ENCODE measurements at places on chromosomes 12 and 14.

- DNase-seq = no peak
These were observed 25.9 kb downstream of the FOXN3 start for GRCh38 chr14:89391123-89391522.

DNA sequence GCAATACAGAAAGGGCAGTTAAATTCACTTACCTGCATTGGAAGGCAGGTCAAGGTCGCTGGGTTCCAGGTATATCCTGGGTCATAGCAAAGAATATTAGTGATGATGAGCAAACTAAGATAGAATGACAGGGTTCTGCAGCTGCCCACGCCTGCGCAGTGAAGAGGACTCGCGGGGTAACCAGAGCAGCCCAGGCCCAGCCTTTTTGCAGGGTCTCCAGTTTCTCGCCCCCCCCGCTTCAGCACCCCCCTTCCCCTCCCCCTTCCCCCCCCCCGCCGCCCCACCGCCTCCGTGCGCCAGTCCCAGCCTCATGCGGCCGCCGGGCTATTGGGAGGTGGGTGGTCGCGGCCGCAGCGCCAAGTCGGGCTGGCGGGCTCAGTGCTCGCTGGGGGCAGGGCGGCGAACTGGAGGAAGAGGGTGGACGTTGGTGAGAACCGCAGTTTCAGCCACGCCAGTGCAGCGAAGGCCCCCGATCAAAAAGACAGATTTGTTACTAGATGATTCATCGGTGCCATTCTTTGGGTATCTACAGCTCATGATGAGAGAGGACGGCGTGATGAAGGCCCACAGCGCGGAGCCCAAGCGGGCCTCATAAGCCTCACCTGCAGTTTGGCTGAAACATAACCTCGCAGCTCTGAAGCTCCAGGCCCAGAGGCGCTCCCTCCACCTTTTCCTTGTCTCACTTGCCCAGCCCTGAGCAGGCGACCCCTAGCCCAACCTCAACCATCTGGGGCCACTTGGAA, 20.2 kb downstream of the SLC2A3 start:
- no peak for DNase-seq

DNA sequence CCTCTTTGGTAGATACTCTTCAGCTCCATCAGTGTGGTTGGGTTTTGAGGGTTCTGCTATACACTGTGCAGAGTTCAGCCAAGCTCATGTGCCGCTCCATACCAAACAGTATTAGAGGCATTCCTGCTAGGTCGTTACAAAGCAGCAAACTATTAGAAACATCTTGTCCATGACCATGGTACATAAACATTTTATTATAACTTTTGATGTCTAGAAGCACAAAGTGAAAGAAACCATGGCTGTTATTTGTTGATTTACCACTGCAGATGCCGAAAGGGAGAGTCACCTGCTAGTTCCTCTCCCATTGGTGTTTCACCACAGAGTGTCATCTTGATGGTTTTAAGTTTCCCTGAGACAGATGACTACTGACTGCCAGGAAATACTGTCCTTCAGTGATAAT, 242.0 kb downstream of the ADAMTS20 start:
- DNase-seq = peak; percentile 49

- DNase-seq = no peak
These were observed 6.7 kb upstream of the CHGA start for GRCh38 chr14:92916201-92916600.

GRCh38 chr12:843609-844008, 91.2 kb downstream of the WNK1 start:
- DNase-seq = no peak

GRCh38 chr12:105116969-105117368, 9.4 kb downstream of the WASHC4 start:
- DNase-seq = no peak

- DNase-seq = no peak
These were observed 28.3 kb upstream of the PLEKHG7 start for GRCh38 chr12:92674500-92674899.

DNA sequence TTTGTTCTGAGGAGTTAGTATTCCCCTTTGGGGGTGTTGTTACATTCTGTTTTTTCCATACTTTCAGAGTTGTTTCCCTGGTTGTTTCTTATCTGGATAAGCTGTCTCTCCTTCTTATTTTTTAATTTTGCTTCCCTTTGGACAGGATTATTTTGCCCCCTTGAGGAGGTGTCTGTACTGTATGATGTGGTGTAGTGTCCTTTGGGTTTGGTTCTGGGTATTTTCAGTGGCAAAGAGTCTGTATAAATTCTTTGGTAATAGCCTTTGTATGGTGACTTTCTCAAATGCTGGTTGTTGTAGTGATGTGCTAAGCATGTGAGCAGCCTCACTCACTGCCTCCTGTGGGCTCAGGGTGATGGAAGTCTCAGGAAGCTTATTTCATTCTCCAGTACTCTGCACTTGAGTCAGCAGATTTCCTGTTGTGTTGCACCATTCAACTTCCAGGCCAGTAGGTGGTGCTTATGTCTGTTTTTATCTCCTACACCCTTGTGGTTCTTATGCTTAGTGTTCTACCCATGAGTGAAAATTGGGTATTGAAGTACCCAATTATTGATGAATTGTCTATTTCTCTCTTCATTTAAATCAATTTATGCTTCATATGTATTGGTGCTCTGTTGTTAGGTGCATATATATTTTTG, 103.3 kb upstream of the PMCH start:
- peak; percentile 15 for DNase-seq

DNA sequence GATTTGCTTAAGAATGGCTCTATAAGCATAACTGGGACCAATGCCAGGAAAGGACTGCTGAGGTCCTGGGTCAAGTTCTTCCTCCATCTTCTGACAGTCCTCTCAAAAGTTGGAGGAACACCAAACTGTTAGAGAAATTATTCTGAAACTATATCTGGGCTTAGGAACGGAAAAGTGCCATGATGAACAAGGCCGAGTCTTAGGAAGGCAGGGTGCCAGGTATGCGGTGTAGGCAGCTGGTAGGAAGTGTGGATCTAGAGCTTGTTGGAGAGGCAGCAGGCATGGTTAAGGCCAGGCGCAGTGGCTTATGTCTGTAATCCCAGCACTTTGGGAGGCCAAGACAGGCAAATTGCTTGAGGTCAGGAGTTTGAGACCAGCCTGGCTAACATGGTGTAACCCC, 7.7 kb downstream of the GNPTAB start:
- DNase-seq = no peak

DNA sequence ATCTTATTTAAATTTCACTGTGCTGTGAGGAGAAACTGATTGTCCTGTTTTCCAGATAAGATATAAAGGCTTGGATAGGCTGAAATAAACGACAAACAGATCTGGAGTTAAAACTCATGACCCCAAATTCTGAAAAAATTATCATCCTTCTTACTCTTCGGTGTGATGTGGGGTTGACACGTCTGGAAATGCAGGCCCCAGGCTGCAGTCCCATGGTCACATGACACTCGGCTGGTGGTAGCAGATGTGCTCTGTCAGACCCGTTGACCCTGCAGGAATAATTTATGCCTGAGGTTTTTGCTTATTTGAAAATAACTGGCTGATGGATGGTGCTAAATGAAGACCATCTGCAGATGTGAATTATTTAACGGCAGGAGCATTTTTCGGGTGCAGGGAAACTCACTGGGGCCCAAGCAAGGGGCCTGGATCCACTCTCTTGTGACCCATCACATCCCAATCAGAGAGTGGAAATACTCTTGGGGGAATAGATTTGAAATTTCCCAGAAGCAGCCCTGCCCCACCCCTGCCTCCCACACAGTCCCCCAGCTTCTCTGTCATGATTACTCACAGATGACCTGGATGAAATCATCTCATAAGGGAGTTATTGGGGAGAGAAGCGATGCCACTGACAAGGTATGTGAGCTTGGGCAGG, 47.7 kb upstream of the CMKLR1 start:
- no peak for DNase-seq

GRCh38 chr14:38297681-38298080, 41.8 kb upstream of the CLEC14A start:
- no peak for DNase-seq

GRCh38 chr12:11563785-11564739, 85.4 kb upstream of the ETV6 start:
- no peak for DNase-seq

GRCh38 chr12:13097491-13098011, 5.9 kb downstream of the GSG1 start:
- peak; percentile 22 for DNase-seq

- no peak for DNase-seq
These were observed 46.2 kb downstream of the RPH3A start for GRCh38 chr12:112837629-112838197.

GRCh38 chr12:70543444-70543843, 93.8 kb downstream of the PTPRB start:
- DNase-seq = peak; percentile 86

GRCh38 chr14:59015482-59015881, 173.0 kb upstream of the DAAM1 start:
- no peak for DNase-seq

DNA sequence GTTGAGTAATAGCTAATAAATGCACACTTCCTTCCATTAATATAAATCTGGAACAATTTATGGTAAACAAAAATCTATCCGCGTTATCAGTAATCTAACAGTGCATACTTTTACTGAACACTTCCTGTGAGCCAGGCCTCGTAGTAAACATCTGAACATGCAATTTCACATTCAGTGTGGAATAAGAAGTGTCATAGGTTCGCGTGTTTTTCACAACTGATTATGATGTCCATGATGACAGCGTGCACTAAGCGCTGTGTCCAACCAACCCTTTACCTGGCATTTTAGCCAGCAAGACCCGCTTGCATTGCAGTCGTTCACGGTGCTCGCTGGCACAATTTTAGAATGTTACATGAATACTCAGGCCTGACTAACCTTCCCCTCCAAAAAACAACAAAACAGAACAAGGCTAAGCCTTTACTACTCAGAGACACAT, 2.1 kb downstream of the PNMA1 start:
- DNase-seq = no peak

- no peak for DNase-seq
These were observed 240.3 kb upstream of the PLEKHG7 start for GRCh38 chr12:92462527-92462926.

DNA sequence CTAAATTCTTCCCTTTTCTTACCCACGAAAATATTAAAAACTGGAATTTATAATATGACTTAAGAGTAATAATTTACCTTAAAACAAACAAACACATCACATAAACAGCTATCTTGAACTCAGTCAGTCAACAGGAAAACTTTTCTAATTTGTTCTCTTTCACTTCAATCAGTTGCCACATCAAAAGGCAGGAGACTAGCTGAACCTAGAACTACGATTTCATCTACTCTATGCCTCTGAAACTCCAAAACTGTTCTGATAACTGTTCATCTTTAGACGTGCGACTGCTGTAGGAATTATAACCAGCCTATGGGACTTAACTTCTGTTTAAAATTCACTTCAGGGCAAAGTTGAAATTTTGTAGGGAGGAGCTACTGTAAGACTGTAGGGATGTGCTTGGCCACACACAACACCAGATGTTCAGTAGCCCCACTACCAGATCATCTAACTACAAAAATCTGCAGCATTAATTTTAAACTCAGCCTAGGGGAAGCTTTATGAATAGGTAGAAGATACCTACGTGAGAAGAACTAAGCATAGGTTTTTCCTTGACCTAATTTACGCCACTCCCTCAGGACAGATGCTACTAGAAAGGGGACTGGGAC, 7.6 kb upstream of the RAD51AP1 start:
- DNase-seq = no peak

DNA sequence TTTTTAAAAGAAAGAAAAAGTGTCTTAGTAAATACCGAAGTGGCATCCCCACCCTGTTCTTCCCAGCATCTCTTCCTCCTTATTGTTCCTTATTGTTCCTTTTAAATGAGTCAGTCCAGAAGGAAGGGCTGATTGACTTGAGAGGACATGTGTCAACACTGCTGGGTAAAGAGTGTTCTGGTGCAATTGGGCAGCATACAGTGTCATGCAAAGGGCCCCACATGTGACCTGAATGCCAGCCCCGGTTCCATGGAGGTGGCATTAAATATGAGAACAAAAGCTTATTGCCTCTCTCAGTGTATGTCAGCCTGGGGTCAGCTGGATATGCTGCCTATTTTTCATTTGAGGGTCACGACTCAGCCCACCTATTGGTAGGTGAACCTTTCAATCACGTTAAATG, 58.9 kb upstream of the RIC8B start:
- DNase-seq = no peak

DNA sequence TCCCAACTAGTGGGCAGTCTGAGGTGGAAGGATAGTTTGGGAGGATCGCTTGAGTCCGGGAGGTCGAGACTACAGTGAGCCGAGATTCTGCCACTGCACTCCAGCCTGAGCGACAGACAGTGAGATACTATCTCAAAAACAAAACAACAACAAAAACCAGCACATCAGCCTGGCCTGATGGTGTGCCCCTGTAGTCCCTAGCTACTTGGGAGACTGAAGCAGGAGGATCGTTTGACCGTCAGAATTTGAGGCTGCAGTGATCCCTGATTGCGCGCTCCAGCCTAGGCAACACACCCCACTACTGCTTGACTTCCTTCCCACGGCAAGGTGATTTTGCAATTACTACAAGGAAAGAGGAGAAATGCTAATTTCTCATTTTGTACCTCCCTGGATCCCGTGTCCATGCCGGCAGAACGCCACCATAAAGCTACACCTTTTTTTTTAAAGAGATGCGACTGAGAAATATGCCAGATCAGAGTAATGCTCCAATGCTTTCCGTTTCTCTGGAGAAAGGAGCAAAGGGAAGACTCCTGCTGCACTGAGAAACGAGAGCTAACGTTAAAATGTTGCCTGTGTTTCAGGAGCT, 672 bp upstream of the SCFD1 start:
- peak; percentile 17 for DNase-seq

DNA sequence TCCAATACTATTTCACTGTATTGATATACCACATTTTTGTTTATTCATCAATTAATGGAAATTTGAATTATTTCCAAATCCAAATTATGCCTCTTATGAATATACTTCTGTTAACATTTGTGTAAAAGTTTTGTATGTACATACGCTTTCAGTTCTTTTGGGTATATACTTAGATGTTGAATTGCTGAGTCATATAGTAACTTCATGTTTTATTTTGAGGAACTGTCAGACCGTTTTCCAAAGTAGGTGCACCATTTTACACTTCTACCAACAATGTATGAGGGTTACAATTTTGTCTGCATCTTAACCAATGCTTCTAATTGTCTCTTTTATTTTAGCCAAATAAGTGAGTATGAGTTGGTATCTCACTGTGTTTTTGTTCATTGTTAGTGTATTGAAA, 10.2 kb upstream of the CCER1 start:
- DNase-seq = no peak

DNA sequence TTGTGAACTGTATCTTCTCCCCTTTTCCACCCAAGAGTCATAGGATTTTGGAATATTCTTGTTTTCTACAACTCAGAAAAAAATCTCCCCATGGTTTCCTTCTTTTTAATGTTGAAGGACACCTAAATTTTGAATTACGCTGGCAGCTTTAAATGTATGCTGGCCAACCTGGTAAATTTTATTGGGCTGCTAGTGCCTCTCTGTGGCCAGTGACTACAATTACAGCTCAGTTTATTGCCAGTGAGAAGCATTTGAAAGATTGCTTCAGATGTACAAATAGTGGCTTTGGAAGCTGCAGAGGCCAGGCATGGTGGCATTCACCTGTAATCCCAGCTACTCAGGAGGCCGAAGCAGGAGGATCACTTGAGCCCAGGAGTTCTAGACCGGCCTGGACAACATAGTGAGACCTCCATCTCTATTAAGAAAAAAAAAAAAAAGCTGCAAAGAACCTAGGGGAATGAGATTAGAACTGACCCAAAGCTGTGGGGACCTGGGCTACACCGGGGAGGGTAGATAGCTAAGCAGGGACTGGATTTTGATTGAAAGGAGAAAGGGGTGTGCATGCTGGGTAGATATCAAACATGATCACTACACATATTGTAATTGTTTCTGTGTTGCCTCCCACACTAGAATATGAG, 7.6 kb upstream of the RAB21 start:
- DNase-seq = peak; percentile 55

GRCh38 chr14:101819251-101819990, 57.9 kb downstream of the PPP2R5C start:
- DNase-seq = no peak

GRCh38 chr14:93347850-93348249, 868 bp downstream of the COX8C start:
- DNase-seq = no peak
